ENCODE measurements at places on chromosomes 4 and X.

GRCh38 chr4:7546152-7546808, 111.5 kb upstream of the PSAPL1 start:
- DNase-seq = no peak

GRCh38 chr4:109434007-109434971, 674 bp downstream of the SEC24B start:
- DNase-seq = no peak

GRCh38 chr4:8275548-8275910, 6.0 kb downstream of the HTRA3 start:
- no peak for DNase-seq

GRCh38 chr4:4852591-4853362, 6.7 kb upstream of the MSX1 start:
- no peak for DNase-seq

- no peak for DNase-seq
These were observed 1425.5 kb downstream of the PCDH18 start for GRCh38 chr4:136106753-136107152.

DNA sequence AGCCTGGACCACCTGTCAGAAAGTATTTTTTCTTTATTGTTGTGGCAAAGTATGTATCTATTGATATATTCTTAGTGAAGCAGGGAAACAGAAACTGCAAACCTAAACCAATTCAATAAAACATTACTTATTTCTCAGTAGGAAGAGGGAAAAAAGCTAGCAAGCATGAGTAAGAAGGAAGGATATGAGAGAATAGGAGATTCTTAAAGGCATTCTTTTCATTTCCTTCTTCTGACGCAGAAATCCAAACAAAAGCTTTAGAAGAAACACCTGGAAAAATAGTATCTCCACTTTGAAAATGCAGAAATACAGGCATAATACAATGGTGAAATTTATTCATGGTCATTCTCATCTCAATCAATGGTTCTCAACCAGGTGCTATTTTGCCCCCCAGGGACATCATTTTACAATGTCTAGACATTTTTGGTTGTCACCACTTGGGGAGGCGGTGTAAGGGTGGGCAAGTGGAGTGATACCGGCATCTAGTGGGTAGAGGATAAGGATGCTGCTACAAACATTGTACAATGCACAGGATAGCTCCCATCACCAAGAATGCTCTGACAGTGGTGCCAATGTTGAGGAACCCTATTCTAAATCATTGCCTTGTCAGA, 21.7 kb upstream of the ATXN3L start:
- no peak for DNase-seq

GRCh38 chrX:2928191-2928582, 952 bp downstream of the ARSD start:
- DNase-seq = no peak

- DNase-seq = no peak
These were observed 7.4 kb downstream of the SUPT20HL2 start for GRCh38 chrX:24306440-24306839.

GRCh38 chr4:108486046-108486445, 134.3 kb upstream of the RPL34 start:
- DNase-seq = no peak

DNA sequence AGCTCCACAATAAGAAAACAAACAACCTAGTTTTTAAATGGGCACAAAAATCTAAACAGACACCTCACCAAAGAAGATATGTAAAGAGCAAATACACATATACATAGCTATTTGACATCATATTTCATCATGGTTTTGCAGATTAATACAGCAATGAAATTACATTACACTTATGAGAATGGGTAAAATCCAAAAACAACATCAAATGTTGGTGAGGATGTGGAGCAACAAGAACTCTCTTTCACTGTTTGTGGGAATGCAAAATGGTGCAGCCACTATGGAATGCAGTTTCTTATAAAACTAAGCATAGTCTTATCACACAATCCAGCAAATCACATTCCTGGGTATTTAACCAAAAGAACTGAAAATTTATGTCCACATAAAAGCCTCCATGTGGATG, 25.0 kb downstream of the TLR6 start:
- no peak for DNase-seq

DNA sequence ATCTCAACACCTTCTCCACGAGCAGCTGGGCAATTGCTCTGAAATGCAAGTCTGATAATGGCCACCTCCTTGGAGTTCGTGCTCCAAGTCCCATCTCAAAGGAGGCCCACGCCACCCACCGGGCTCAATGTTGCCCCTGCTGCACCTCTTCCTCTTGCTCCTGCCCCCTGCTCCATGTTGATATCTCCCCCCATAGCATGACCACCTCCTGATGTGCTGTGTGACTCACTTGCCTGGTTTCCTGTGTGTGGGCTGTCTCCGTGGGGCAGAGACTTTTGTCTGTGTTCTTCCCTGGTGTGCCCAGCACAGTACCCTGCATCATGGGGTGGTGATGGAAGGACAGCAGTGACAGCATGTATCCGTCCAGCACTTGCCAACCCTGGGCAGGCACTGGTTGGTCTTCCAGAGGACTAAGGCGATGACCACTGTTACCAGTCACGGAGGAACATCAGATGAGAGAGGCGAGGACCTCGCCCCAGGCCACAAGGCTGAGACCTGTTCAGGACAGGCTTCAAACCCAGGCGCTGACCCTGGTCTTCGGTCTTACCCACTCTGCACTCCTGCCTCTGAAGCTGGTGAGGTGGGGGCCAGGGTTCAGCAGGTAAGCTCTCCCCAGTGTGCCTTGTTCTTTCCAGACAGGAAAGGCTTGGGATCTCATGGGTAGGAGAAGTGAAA, 104.6 kb upstream of the LRPAP1 start:
- no peak for DNase-seq

GRCh38 chrX:119008110-119008744, 33.8 kb downstream of the LONRF3 start:
- peak; percentile 23 for DNase-seq

GRCh38 chrX:42386681-42387080, 391.3 kb downstream of the PPP1R2C start:
- DNase-seq = no peak

GRCh38 chr4:184643731-184644130, 5.5 kb downstream of the CASP3 start:
- DNase-seq = no peak

GRCh38 chr4:99811850-99812249, 4.8 kb upstream of the DAPP1 start:
- no peak for DNase-seq

GRCh38 chr4:112523764-112524505, 8.0 kb upstream of the NEUROG2 start:
- DNase-seq = no peak

DNA sequence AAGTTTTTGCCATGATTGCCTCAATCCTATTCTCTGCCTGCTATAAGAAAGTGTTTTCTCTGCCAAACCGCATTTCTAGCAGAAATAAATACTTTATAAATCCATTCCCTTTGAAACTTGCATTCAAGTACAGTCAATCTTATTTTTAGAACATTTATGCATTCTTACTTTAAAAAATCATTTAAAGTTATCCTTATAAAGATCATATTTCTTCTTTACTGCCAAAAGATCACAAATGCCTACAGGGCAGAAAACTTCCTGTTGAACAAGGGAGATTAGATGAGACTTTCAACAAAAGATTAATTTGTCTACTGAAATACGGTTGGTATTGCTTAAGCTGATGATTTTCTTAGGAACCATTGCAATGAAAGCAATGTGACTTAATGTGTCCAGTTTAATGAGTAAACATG, 207.2 kb upstream of the SLIT2 start:
- no peak for DNase-seq

GRCh38 chr4:119053245-119053644, 82.4 kb upstream of the MYOZ2 start:
- DNase-seq = no peak

DNA sequence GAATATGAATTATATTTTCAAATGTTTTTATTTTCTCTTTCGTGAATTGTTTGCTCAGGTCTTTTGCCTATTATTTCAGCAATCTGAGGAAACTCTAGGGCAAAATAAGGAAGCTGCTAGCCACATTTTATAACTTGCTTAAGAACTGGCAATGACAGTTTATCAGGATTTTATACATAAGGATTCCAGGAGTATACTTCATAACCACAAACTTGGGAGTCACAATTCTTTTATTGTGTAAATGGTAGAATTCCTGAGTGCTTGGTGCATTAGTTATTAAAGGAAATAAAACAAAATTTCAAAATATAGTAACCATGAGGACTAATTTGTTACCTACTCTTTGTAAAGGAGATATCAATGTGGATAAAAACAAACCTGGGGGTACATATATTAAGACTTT, 54.4 kb downstream of the PALLD start:
- no peak for DNase-seq

GRCh38 chr4:28010577-28011240, 1150.1 kb downstream of the STIM2 start:
- DNase-seq = no peak

DNA sequence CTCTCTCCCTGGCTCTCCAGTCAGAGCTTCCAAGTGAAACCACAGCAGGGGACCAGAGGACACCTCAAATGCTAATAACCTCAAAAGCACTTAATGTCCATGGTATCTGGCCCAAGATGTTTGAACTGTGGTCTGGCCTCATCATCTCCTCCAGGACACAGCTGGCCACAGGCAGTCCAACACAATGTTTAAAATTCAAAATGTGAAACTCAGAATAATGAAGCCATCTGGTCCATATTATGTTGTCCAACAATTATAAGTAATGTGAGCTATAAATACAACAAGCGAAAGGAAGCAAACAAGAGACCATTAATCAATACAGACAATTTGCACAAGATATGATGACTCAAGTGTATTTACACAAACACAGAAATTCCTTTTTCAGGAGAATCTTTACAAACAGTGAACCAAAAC, 90.7 kb upstream of the S100G start:
- DNase-seq = no peak

DNA sequence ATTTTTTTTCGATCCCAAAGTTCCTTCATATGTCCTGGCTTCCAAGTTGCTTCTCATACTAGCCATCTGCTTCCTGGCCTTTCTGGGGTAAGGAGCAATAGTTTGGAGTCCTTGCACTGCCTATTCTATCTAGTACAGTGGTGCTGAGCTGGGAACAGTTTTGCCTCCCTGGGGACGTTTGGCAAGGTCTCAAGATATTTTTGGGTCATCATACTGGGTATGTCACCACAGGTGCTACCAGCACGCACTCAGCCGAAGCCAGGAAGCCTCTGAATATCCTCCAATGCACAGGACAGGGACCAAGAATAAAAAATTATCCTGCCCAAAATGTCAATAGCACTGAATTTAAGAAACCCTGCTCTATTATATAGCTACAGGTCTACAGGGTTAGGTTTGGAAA, 35.4 kb upstream of the TMSB15B start:
- no peak for DNase-seq

- DNase-seq = no peak
These were observed 708.9 kb downstream of the IL1RAPL1 start for GRCh38 chrX:29295987-29296680.

- no peak for DNase-seq
These were observed 202.9 kb downstream of the NSUN7 start for GRCh38 chr4:40952672-40953071.

DNA sequence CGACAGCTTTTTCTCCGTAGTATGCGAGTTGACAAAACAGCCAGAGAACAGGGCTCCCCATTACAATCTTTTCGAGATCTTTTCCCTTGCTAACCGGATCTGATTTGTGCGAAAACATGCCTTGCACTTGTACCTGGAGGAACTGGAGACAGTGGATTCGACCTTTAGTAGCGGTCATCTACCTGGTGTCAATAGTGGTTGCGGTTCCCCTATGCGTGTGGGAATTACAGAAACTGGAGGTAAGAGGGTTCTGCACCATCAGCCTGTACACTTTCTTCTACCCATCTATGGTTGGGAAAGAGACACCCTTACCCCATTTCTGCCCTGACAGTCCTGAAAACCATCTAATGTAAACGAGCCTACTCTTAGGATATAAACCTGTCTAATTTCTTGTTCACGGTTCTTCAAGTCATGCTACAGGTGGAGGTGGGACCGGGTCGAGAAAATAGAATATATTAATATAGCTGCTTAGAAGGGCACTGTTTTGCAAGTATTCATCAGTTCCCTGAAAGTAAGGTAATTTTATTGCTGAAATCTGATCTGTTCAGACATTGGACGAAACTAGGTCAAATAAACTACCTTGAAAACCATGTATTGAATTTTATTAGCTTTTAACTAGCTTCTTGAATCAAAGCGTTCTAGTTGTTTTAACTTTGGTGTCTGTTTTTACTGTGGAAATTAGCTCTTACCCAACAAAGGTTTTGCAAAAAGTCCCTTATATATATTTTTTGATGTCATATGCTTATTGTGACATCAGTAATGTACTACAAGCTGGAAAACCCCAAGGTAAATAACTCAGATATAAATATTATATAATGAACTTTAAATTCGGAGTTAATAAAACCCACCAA, 869 bp downstream of the TMEM184C start:
- DNase-seq = no peak

GRCh38 chrX:18620349-18620748, 51.6 kb downstream of the RS1 start:
- no peak for DNase-seq

- DNase-seq = no peak
These were observed 22.9 kb downstream of the SH3TC1 start for GRCh38 chr4:8221985-8222384.

DNA sequence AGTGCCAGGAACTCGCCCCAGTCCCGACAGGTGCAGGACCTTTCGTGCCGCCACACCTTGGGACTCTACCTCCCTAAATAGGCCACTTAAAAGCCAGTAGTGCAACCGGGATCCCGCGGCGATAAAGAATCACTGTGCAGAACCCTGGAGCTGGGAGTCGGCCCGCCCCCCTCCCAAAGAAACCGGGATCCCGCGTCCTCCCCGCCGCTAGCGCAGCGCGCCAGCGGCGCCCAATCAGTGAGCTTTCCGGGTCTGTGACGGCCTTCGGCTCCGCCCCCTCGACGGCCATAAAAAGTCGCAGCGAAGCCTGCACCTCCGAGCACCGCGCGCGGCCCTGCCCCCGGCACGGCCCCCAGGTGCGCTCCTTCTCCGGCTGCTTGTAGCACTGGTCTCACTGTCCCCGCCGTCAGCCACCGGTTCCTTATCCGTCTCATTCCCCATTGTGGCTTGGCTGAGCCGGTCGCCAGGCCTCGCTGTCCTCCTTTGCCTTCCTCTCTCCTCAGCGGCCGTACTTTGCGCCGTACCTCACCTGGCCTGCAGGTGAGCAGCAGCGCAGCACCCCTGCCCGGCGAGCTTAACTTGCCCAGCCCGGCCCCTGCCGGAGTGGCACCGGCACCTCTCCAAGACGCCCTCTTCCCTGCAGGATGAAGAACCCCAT, at the start of gene LRAT:
TSS of gene LRAT (plus strand) at position 318 of the 658 bp plus-strand sequence. CDS start at position 645, 327 bp downstream.
- DNase-seq = no peak

GRCh38 chrX:138771047-138771446, 59.5 kb upstream of the FGF13 start:
- no peak for DNase-seq

GRCh38 chr4:16334601-16335000, 108.3 kb upstream of the TAPT1 start:
- DNase-seq = no peak

DNA sequence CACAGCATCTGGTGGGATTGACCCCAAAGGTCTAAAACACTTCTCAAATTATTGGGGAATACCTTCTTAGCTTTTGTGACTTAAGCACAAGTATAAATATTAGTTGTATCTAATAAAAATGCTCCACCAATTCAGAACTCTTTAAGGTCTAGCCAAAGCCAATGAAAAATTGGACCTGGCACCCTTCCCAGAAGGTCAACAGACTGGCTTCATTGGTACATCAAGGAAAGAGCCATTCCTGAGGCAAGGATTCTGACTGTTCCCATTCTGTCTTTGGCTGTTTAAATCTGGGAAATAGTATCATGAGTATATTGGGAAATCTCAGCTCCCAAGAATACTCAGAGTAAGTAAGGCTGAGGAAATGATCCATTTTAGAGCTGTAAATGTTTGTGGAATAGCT, 153.0 kb upstream of the TRPC5 start:
- DNase-seq = no peak

GRCh38 chr4:26074712-26075430, 160.9 kb downstream of the SMIM20 start:
- peak; percentile 31 for DNase-seq
